Stimulated activated CD8-positive, alpha-beta memory T cell treated with anti-CD3 and anti-CD28 coated beads, Interleukin-4, amount 100 ng/mL, for 1 hour (primary cell): ENCODE measurements at places on chromosomes 6 and 20.
A peak's percentile ranks its signal among the peaks of the same experiment; 100 is the strongest.

DNA sequence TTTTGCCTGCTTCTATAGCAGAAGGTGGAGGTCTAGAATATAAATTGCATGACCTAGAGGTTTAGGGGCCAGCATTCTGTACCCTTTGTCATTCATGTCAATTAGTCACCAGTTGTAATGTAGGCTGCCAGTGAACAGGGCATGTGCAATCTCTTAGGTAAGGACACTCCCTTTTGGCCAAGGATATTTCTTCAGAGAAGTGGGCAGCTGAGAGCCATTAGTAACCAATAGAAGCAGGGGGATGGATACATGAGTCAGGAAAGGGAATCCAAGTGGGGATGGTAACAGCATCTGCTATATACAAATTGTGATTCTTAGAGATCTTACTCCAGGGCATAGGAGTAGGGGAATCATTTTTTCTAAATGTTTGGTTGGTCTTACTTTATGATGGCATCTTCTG, 494.2 kb upstream of the JAG1 start:
- no peak for DNase-seq

DNA sequence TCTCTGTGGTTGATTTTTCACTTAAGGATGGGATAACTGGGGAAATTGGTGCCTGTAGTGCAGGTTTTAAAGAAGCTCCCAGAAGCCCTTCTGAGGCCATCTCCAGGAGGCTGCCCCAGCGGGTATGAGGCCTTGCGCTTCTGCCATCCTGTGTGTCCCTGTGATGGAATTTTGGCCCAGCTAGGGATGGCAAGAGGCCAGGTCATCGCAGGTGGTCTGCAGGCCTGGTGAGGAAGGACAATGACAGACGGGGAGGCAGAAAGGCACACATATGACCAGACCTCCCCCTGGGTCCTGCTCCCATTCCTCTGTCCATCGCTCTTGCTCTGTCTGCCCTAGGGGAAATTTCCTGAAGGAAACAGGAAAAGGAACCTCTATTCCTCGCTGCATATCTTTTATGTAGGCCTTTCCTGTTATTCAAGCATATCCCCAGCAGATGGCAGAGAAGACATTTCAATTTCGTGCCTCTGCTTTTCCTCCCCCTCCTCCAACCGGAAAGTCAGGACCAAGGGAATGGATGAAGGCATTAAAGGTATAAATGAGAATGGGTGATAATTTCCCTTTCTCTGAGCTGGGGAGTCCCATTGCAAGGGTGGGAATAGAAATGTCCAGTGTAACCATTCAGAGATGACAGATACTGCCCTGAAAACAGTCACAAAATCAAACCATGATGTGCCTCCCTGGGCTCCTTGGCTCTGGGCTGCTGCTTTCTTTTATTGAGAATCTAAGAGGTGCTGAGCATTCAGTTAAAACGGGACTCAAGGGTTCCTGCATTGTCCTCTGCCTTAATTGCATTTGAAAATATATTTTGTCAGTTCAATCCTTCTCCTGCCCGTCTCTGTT, 17.6 kb upstream of the HLA-F start:
- DNase-seq, result no peak

GRCh38 chr6:27825025-27825793, 87.0 kb downstream of the OR2B2 start:
- DNase-seq, result no peak

DNA sequence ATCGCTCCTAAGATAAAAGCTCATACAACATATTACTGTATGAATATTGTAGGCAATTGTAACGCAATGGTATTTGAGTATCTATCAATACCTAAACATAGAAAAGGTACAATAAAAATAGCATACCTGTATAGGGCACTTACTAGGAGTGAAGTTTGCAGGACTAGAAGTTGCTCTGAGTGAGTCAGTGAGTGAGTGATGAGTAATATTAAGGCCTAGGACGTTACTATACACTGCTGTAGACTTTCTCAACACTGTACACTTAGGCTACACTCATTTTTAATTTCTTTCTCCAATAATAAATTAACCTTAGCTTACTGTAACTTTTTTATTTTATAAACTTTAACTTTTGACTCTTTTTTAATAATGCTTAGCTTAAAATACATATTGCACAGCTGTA, 546.9 kb downstream of the HACE1 start:
- no peak for DNase-seq

GRCh38 chr6:160400446-160400845, 52.3 kb downstream of the SLC22A3 start:
- DNase-seq, result no peak

- no peak for DNase-seq
Measured at GRCh38 chr6:163725008-163725941, 310.8 kb downstream of the QKI start.

GRCh38 chr20:54560357-54560756, 85.0 kb downstream of the DOK5 start:
- DNase-seq, result no peak

- no peak for DNase-seq
Measured at GRCh38 chr6:104591573-104592334, 268.0 kb downstream of the HACE1 start.

DNA sequence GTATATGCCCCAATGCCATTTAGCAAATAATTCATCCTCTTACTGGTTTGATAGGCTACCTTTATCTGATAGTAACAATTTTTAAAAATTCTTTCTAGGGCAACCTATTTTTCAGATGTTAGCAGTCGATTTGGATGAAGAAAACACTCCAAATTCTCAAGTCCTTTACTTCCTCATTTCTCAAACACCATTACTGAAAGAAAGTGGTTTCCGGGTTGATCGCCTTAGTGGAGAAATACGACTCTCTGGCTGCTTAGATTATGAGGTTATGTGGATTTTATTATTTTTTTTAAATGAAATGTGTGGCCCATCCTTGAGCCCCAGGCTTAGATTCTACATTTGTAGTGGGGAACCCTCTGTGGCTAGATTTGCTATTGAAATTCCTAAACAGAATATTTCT, 26.3 kb downstream of the CDH26 start:
- no peak for DNase-seq

GRCh38 chr20:40223810-40224209, 465.2 kb downstream of the MAFB start:
- DNase-seq, result no peak

- DNase-seq, result no peak
Measured at GRCh38 chr20:25039697-25040437, 18.1 kb downstream of the ACSS1 start.

GRCh38 chr20:36120241-36120640, 34.3 kb upstream of the EPB41L1 start:
- no peak for DNase-seq

DNA sequence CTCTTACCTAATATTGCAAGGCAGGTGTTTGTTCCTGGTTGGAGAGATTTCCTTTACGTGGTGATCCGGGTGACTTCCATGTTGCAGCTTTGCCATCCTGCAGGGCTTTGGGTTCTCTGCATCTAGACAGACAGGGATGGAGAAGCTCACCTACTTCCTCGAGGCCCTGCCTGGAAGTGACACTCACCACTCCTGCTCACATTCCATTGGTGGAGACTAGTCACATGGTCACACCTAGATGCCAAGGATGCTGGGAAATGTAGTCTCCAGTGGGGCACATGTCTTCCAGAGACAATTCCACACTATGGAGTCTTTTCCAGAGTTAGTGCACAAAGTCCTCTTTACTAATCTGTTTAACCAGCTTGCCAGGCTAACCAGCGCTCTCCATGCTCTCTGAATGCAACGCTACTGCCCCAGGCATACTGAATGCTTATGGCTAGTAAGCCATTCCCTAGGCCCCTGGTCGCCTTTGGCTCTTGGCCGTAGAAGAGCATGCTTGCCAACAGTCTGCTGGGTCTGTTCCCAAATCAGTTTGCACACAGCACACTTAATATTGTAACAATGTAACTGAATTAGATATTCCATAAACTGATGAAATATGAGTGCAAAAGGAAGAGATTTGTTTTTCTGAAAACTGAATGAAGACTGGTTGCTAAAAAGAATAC, 6.7 kb upstream of the KCNK15 start:
- no peak for DNase-seq

DNA sequence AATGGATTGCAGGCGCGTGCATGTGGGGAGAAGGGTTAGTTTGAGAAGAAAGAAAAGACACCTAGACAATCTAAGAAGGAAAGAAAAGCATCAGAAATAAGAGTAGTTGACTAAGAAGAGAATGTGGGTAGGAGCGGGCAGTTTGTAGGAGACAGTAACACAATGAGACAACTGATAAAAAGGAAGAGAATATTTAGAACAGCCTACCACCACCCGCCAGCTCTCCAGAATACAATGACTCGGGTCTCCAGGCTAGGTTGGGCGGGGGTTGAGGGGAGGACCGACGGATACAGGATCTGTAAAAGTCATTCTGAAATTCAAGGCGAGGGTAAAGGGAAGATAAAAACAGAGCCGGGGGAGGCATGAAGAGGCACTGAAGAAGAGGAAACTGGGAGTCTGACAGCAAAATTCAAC, 712 bp downstream of the ABHD16A start:
- no peak for DNase-seq

DNA sequence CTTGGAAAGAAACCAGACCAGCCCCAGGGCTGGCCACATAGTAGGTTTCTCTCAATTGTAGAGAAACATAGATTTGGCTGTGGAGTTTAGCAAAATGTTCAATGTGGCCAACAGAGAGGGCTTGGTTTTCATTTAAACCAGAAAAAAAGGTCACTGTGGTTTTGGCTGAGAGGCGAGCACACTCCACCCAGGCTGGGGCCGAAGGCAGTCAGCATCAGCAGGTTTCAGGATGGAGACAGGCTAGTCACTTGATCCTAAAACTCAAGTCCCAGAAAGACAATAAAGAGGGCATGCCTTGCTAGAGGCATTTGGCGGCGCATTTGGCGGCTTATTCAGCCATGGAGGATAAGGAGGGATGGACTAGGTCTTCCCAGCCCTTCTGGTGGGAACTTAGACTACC, 73.1 kb downstream of the PRND start:
- DNase-seq, result no peak

DNA sequence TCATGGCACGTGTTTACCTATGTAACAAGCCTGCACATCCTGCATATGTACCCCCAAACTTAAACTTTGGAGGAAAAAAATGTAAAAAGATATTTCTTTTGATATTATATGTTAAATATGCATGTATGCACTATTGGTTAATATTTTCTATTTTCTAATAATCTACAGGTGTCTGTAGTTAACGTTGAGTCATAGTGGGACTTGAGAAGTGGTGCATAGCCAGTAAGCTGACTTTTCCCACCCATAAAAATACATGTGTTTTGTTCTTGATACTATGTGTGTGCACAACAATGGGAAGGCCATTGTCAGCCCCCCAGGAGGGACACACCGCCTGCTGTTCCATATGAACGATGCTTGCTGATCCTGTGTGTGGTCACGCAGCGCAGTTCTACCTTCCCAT, 49.1 kb downstream of the FAM120B start:
- DNase-seq, result no peak

DNA sequence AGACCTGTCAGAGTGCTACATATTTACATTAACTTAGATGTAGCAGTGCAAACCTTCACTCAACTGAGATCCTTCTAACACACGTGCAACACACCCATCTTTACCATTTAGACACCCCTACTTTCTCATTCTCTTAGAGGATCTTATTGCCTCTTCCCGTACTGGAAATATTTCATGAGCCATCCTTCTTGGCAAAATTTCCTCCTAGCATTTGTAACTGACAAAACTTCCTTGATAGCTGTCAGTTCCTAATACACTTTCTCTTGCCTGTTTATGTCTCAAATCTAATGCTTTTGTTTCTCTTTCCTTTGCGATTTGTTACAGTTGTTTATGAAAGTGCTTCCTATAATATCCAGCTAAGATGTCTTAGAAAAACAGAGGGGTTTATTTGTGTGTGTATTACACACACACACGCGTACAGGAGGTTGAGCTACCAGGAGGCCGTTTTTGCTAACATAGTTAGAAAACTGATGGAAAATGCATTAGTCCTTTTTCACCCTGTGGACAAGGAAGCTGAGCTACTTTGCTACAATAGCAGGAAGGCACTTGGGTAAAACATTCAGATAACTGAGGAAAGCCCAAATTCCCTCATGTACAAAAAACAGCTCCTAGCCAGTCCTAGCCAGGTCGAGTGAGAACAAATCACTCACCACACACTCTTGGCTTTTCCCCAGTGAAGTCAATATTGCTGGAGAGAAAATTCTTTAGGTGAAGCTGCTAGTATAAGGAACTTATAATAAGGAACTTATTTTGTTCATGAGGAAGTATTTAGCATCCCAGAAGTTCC, 153.6 kb downstream of the NFATC2 start:
- no peak for DNase-seq

GRCh38 chr6:25583906-25584305, 68.1 kb upstream of the SCGN start:
- no peak for DNase-seq

- DNase-seq, result no peak
Measured at GRCh38 chr20:54347166-54347833, 128.1 kb upstream of the DOK5 start.

- no peak for DNase-seq
Measured at GRCh38 chr20:33815671-33816070, 4.5 kb downstream of the CHMP4B start.

DNA sequence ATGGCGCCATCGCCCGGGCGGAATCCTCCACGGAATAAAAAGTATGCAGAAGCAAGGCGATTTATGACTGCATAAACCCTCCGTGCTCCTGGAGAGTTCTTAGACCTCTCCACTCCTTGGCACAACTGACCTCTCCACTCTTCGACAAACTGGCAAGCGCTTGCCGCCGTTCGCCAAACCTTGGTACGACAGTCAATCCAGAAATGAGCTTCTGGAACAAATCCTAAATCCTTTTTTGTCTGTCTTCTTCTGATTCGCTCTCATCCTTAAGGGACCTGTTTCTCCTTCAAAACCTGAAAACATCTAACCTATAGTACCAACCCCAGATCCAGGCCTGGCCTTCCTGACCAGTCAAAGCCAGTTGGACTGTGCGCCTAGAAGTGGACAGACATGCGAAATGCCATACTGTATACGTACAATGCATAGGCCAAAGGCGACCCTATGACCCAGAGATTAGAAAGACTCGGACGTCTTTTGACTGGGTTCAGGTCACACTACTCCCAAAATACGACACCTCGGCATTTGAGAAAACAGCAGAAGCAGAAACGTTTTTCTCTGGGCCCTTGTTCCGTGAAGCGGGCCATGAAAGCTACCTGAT, 59.4 kb downstream of the TRIM27 start:
- DNase-seq, result no peak

DNA sequence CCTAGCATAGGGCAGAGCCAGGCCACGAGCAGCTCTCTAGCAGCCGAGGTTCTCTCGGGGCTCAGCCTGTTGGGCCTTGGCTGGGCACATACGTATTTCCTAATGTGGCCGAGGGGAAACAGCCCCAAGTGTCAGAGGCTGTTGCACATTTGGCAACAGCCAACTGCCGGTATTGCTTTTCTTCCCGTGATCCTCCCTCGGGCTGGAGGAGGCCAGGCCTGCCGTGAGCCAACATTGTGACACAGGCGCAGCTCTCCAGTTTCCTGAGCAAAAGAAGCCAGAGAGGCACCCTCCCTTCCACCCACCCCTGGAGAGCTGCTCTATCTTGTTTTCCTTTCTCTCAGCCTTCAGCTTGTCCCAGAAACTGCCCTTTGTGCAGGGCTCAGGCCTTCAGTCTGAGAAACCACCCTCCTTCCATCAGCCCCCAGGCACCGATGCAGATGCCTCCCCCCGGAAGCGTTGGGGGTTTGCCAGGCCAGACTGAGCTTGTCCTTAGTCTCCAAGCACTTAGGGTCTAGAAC, 5.1 kb upstream of the BPI start:
- DNase-seq, result no peak

GRCh38 chr6:130575971-130576370, 210.2 kb downstream of the TMEM200A start:
- peak; percentile 17 for DNase-seq
